Fibroblast of the conjunctiva (primary cell): ENCODE measurements at places on chromosomes 16 and 17.
A peak's percentile ranks its signal among the peaks of the same experiment; 100 is the strongest.

DNA sequence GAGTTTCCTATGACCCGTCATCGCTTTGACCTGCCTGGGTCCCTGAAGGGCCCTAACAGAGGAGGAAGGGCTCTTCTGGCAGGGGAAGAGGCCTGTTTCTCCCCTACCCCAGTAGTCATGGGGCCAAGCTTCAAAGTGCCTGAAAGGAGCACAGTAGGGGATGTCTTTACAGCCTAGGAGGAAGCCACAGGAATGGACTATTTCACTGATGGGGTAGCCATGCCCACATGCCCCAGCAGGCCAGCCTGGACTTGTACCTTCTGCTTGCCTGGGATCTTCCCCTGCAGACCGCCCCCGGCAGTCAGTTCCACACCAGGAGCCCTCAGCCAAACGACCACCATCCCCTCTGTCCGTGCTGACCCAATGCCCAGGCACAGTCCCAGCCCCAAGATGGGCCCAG is 41.8 kb upstream of the PEMT start:
- no peak for DNase-seq

- peak; percentile 87 for DNase-seq
Measured at GRCh38 chr16:48498769-48499631, 111.0 kb downstream of the N4BP1 start.

DNA sequence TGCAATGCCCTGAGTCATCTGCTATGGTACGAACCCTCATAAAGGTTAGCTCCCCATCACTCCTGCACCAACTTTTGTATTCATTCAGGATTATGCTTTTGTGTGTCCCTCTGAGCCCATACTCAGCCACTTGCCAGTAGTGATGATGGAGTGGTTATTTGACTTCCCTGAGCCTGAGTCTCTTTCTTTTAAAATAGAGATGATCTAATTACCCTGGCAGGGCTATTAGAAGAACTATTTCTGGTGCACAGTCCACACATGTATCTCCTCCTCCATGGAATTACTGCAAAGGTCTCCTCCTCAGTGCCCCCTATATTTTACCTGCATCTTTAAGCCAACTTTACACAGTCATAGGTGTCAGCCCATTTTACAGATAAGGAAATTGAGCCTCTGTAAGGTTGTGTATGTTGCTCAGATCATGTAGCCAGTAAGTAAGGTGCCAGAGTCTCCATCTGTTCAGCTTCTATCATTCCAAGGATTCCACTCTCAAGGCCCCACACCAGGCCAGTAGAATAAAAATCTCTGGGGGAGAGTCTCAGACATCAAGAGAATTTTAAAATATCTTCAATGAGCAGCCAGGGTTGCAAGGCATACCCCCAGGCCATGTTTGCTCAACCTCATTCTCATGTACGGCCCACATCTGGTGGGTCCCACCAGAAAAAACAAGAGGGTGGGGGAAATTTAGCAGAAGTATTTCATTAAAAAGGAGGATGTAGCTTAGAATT is 333.7 kb upstream of the HSBP1 start:
- no peak for DNase-seq

DNA sequence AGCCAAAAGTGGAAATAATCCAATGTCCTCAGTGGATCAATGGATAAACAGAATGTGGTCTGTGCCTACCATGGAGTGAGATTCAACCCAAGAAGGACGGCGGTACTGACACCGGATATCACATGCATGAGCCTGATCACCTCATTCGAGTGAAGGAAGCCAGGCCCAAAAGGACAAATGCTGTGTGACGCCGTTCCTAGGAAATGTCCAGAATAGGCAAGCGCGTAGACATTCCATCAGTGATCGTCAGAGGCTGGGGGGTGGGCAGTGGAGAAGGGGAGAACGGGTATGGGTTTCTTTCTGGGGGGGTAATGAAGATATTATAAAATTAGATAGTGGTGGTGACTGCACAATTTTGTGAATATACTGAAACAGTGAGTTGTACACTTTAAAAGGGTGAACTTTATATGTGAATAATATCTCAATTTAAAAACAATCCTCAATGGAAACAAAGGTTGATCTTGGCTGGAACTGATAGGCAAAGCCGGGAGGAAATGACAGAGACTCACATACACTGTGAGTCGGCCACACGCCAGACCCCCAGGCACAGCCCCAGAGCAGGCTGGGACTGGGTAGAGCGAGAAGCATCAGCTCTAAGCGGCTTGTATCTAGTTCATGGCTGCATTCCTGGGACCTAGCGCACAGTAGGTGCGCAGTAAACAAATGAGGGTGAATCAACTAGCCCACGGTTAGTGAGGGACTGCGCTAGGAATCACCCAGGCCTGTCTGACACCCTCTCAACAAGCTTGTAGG is 3.5 kb downstream of the DBNDD1 start:
- no peak for DNase-seq

- no peak for DNase-seq
Measured at GRCh38 chr16:84205976-84206691, 15.2 kb downstream of the ADAD2 start.

DNA sequence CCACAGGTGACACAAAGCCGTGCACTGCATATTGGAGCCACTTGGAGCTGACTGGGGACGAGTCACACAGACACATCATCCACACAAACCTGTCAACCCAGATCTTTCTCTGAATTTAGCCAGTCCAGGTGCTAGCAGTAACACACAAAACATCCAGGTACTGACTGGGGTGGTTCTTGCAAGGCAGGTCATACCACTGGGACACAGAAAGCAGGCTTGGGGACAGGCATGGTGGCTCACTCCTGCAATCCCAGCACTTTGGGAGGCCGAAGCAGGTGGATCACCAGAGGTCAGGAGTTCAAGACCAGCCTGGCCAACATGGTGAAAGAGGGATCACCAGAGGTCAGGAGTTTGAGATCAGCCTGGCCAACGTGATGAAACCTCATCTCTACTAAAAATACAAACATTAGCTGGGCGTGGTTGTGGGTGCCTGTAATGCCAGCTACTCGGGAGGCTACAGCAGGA is 14.9 kb downstream of the ENPP7 start:
- DNase-seq, result no peak

DNA sequence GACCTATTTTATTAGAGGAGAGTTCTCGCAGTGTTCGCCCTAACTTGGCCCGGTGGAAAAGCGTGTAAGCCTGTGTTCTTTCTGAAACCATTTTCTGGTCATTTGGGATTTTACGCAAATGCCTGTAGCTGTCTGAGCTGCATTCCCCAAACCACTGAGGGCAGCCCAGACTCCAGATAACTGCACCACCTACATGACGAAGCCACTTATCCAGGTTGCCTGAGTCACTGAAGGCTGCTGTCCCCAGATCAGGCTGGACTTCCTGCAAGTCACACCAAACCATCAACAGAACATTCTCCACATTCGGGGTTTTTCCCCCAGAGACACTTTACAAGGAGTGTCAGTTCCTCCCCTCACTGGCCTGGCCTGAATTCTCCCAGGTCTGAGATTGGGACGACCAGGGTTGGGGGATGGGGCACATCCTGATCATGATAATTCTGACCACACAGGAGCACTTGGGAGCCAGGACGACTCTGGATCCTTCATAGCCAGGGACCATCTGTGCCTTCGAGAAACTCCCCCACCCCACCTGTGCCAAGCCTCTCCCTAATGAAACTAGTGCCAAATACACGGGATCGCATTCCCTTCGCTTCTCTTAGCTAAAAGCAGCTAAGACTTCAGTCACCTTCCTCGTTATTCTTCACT is 2.3 kb downstream of the RPRML start:
- no peak for DNase-seq

DNA sequence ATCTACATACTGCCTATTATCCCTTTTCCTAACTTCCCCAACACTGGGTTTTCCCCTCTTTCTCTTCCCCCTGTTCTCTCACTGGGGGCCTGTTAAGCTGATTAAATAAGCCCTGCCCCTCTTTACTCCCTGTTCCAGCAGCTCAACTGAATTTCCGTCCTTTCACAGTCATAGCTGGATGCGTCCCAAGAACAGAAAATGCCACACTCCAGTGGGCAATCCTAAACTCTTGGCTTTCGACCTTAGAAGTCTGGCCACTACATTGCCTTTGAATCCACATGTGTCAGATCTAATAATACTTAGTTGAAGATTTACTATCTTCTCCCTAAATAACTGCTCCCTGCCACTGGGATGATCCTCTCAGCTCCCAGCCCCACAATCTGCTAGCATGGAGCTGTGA is 34.5 kb downstream of the KCNJ16 start:
- no peak for DNase-seq

DNA sequence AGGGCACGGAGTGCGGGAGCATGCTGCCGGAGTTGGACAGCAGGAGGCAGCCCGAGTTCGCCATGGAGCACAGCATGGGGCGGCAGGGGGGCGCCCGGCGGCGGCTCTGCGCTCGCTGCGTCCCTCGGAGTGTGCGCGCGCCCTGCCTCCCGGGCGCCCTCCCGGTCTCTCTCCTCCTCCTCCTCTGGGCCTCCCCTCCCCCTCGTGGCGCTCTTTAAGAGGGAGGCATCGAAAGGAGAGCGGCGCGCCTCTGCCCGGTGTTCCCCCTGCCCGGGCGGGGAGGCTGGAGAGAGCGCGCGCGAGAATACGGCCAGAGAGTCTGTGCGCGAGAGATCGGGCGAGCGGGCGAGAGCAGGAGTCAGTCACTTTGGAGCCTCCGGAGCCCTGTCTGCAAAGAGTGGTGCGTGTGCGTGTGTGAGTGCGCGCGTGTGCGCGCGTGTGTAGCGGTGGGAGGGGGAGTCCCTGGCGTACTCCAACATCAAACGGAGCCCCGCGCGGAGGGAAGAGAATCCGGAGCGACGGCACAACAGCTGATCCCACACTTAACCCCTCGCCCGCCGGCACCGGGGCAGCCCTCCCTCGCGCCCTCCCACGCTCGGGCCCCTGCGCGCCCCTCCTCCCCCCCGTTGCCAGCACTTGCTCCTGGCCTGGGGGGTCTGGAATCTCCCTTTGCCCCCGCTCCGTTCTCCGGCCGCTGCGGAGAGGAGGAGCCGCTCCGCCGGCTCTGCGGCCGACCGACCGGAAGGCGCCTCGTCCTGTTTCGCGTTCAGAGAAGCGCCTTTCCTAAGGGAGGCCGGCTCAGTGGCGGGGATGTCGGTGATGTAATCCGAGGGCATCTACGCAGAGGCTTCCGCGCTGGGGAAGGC is 108.9 kb downstream of the ENGASE start:
- no peak for DNase-seq

GRCh38 chr16:85627526-85628264 is 14.6 kb downstream of the GSE1 start:
- no peak for DNase-seq

DNA sequence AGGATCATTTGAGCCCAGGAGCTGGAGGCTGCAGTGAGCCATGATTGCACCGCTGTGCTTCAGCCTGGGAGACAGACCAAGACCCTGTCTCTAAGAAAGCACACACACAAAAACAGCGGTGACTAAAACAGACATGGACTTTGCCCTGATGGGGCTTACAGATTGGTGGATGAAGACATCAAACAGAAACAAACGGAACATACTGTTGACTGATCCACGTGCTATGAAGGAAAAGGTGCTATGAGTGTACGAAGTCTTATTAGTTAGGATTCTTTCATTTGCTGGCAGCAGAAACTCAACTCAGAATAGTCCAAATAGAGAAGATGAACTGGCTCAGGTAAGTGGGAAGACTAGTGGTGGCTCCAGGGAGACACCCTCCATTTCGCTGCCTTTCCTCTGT is 309.8 kb upstream of the N4BP1 start:
- DNase-seq, result no peak

DNA sequence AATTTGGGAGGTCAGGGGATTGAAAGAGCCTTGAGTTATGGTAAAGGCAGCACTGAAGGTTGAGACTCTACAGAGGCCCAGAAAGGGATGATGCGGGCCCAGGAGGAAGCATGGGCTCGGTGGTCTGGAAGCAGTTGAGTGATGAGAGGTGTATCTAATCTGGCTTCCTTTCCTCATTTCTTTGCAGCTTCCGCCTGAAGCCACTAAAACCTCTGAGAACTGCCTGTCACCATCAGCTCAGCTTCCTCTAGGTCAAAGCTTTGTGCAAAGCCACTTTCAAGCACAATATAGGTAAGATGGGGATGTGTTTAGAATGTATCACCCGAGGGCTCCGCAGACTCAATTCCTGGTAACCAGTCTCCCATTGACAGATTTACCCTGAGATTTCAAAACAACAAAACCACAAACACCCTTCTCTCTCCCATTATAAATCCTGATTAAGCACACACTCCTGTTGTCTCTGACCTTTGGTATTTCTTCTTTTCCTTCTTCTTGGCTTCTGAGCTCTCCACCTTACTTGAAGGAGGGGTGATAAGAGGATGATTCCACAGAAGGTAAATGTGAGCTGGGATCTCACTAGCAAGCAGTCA is 21.2 kb downstream of the USP43 start:
- DNase-seq, result no peak

DNA sequence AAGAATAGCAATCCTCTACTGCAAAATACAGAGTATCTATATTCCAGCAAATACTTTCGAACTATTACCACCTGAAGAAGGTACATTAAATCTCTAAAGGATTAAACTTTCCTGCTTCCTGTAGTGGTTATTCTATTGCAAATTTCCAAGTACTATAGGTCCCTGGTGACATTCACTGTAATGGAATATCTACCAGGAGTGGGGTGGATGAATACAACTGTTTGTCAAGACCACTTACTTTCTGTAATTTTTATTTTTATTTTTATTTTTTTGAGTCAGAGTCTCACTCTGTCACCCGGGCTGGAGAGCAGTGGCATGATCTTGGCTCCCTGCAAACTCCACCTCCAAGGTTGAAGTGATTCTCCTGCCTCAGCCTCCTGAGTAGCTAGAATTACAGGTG is 389.5 kb downstream of the TMEM114 start:
- DNase-seq, result no peak

DNA sequence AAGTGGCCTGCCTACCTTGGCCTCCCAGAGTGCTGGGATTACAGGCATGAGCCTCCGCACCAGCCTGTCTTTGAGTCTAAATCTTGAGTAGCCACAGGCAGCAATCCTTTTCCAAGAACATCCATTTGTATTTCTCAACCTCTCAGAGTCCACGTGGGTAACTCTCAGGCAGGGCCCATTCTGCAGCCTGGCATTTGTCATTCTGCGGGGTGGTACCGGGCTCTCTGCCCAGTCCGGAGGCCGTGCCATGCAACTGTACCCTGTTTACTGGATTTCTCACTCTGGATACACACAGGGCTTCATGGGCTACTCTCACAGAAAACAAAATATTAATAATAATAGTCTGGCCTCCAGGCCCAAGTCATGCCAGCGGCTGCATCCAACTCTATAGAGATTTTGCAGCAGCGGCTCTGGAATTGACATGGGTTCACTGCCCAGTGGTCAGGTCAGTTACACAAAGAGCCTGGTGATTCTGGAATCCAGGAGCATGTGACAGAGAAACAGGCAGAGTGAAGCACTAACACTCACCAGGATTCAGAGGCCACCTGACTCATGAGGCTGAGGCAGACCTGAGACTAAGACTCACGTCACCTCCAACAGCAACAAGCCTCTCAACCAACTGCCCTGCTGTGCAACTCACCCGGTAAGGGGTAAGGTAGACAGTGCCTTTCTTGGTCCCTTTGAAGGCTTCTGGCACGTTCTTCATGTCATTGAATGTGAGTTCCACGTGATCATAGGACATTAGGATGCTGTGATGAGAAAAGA is 4.0 kb downstream of the WBP2 start:
- DNase-seq, result no peak

- no peak for DNase-seq
Measured at GRCh38 chr17:48388955-48389743, 40.9 kb downstream of the SKAP1 start.

- no peak for DNase-seq
Measured at GRCh38 chr16:10256784-10257641, 74.8 kb upstream of the GRIN2A start.
